ENCODE measurements at places on chromosomes 5 and 9.

GRCh38 chr5:6505783-6506557 is 57.3 kb downstream of the UBE2QL1 start:
- DNase-seq, result no peak

DNA sequence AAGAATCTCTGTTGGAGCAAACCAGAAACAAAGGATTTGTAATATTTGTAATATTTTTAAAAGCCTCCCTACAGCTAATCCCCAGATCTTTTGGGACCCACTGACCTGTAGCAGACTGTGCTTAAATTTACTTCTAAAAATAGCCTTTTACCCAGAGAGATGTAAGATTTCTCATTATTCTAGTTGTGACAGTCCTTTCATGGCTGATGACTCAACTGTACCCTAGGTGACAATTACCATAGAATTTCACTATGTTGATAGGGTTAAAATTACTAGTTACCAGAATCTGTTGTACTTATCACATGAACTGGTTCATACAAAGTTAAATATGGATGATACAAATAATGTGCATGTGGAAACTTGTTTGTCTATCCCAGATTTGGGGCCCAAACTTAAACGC is 543.9 kb upstream of the SEMA6A start:
- no peak for DNase-seq

DNA sequence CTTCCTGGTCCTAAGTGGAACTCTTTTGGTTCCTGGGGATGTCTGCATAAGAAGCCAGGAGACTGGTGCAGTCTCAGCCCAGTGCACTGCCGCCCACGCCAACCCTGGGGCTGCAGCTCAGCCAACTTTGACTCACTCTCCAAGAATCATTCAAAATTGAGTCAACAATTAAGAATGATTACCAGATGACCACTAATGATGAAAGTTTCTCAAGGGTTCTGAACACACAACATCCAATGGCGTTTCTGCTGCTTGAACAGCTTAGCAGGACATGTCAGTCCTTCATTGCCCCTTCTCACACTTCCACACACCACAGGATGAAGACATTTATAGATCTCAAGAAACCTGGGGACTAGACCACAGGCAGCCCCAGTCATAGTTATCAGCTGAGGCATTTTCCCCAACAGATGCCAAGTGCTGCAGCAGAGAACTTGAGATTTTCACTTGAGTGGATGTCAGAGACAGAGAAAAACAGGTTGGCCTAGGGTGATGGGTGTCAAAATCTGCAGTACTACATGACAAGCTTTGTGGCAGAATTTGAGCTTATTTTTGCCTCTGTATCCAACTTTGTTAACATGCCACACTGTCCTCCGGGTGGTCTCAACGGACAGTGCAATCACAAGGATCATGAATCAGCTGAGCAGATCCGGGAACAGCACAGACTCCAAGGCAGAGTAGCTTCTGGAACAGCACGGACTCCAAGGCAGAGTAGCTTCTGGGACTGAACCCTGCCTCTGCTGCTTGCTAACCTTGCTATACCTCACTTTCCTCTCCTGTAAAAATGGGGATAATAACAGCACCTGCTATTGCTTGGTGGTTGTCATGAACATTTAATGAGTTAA is 356.1 kb downstream of the SPOCK1 start:
- no peak for DNase-seq

DNA sequence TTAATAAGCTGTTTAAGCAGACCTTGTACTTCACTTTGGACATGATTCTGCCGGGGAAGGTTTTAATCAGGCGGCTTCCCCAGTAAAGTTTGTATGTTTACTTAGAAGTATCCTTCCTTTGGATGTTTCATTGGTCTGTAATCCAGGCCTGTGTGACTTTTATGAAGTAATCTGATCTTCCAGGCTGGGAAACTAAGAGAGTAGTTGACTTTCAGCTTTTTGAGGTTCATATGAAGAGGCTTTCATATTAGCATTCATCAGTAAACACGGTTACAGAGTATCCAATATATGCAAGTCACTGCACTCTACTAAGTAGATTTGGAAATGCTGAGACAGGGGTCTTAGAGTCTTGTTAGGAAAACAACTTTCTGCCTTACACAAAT is 1.1 kb downstream of the DNAJC21 start:
- DNase-seq, result no peak

GRCh38 chr5:151906246-151906645 is 18.4 kb downstream of the GLRA1 start:
- no peak for DNase-seq

GRCh38 chr9:962023-962422 is 14.4 kb upstream of the DMRT3 start:
- no peak for DNase-seq
